Endothelial cell of umbilical vein (primary cell): ENCODE measurements at places on chromosomes 5 and 9. TPM values are rescaled to one million over a fixed set of nuclear protein-coding genes. Genes with fewer than 3 reads are reported as not detected.

The TOR4A gene
- 46.4 and 48.0 TPM in 2 replicates for total RNA-seq

The IRX2 gene
- not detected in 2 replicates for total RNA-seq

The DBH gene
- not detected in 2 replicates for total RNA-seq

The ZNF474 gene
- 0.16 TPM in 1 of 2 replicates, not detected in the other for total RNA-seq

The ANKRD33B gene
- 4.4 and 5.4 TPM in 2 replicates for total RNA-seq

The RAB3C gene
- total RNA-seq, result 0.04 TPM in 1 of 2 replicates, not detected in the other

The NR6A1 gene
- 0.32 and 1.2 TPM in 2 replicates for total RNA-seq

The KCNMB1 gene
- 0.29 TPM in 1 of 2 replicates, not detected in the other for total RNA-seq

The CEMIP2 gene
- 44.3 and 47.5 TPM in 2 replicates for total RNA-seq

The HMMR gene
- total RNA-seq, result 26.0 and 31.0 TPM in 2 replicates

The SV2C gene
- total RNA-seq, result 0.07 TPM in 1 of 2 replicates, not detected in the other

The ZNG1C gene
- total RNA-seq, result 31.5 and 40.8 TPM in 2 replicates

The CER1 gene
- not detected in 2 replicates for total RNA-seq

The NDST1 gene
- 86.5 and 102 TPM in 2 replicates for total RNA-seq

The TRAF1 gene
- 1.4 and 2.0 TPM in 2 replicates for total RNA-seq

The DAB2 gene
- total RNA-seq, result 245 and 283 TPM in 2 replicates

The IFNE gene
- total RNA-seq, result 1.4 and 1.8 TPM in 2 replicates

The MAMDC4 gene
- total RNA-seq, result 7.2 and 7.7 TPM in 2 replicates

The SYK gene
- not detected in 2 replicates for total RNA-seq

The ANKRD18A gene
- 0.21 TPM in 1 of 2 replicates, not detected in the other for total RNA-seq

The MRPL22 gene
- 90.8 and 112 TPM in 2 replicates for total RNA-seq

The ZBTB26 gene
- 4.8 and 5.0 TPM in 2 replicates for total RNA-seq

The PPIC gene
- total RNA-seq, result 26.5 TPM in 2 replicates
